ENCODE measurements at places on chromosomes 12 and 14.

GRCh38 chr12:124289634-124290600 is 5.0 kb upstream of the RFLNA start:
- no peak for DNase-seq

DNA sequence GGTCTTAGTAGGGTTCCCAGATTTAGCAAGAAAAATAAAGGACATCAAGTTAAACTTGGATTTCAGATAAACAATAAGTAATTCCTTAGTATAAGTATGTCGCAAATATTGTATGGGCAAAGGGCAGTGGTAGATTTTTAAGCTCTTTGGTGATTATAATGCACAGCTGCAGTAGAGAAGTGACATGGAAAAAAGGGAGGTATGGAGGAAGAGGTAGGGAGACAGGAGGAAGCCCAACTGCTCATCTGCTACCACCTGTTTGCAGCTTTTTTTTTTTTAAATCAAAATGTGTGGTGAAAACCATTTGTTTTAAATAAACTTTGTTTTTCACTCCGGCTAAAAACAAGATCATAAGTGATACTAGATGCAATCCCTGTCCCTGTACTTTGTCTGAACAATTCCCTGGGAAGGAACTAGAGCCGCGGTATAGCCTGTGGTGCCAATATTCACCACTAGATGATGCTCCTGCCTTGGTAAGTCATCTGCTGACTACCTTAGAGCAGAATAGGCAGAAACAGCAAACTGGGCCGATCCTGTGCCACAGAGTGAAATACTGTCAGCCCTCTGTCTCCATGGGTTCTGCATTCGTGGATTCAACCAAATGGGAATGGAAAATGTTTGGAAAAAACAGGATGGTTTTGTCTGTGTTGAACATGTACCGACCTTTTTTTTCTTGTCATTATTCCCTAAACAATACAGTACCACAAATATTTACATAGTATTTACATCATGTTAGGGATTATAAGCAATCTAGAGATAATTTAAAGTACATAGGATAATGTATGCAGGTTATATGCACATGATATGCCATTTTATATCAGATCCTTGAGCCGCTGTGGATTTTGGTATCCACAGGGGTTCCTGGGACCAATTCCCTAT is 62.4 kb upstream of the PLBD1 start:
- peak; percentile 53 for DNase-seq

- DNase-seq, result no peak
Measured at GRCh38 chr14:72946491-72946890, 20.2 kb downstream of the DCAF4 start.

DNA sequence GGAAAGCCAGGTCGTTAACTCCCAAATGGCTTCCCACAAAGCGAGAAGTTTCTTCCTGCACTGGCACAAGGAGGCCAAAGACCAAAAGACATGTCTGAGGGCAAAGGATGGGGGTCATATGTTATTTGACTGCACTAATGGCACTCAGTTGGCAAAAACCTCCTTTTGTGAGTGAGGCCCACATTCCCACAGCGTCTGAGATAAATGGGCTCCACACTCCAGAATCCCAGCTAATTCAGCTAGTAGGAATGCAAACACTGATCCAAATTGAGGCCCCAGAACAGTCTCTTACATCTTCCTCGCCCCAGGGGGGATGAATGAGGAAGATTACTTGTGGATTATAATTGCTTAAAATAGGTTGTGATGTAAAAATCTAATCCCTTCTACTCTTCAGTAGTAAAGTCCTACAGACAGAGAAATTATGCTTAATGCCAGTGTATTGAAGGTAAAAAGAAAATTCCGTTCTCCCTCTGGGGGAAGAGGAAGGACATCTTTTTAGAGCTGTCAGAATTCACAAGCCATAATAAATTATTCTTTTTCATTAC is 86.4 kb upstream of the PIWIL1 start:
- DNase-seq, result no peak

DNA sequence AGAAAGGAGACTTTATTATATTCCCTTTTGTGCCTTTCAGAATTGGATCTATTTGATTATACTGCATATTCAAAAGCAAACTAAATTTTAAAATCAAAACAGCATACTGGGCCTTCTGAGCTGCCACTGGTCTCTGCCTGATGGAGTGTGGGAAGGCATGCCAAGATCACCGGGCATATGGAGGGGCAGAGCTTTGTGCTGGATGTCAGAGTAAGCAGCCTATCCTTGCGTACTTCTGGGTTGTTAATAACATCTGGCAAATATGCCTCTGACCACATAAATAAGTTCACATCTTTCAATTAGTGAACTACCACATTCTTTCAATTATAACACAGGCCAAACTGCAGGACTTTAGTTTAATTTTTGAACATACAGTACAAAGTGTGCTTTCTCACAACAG is 18.3 kb downstream of the MLH3 start:
- no peak for DNase-seq

- no peak for DNase-seq
Measured at GRCh38 chr14:29290441-29290840, 523.9 kb downstream of the FOXG1 start.

GRCh38 chr12:42217656-42218055 is 20.4 kb downstream of the YAF2 start:
- DNase-seq, result no peak

DNA sequence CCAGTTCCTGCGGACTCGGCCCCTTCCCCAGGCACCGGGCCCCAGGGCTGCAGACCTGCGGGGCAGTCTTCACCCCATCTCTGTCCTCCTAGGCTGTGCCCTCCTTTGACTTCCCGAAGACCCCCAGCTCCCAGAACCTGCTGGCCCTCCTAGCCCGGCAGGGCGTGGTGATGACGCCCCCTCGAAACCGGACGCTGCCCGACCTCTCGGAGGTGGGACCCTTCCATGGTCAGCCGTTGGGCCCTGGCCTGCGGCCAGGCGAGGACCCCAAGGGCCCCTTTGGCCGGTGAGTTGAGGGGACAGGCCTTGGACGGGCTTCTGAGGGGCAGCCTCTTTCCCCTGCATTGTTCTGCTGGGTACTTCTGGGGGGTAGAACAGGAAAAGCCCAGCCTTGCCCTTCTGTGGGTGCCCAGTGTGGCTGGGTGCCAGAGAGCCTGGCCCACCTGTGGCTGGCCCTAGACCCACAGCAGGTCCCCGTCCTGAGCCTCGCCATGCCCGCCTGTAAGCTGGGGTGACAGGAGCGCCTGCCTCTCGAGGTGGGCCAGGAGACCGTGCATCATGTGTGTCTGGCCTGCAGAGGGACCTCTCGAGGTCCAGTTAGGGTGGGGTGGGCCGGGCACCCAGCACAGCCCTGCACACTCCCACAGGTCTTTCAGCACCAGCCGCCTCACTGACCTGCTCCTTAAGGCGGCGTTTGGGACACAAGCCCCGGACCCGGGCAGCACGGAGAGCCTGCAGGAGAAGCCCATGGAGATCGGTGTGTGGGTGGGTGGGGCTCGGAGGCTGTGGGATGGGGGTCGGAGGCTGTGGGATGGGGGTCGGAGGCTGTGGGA is 12.6 kb upstream of the PUS1 start:
- DNase-seq, result no peak

DNA sequence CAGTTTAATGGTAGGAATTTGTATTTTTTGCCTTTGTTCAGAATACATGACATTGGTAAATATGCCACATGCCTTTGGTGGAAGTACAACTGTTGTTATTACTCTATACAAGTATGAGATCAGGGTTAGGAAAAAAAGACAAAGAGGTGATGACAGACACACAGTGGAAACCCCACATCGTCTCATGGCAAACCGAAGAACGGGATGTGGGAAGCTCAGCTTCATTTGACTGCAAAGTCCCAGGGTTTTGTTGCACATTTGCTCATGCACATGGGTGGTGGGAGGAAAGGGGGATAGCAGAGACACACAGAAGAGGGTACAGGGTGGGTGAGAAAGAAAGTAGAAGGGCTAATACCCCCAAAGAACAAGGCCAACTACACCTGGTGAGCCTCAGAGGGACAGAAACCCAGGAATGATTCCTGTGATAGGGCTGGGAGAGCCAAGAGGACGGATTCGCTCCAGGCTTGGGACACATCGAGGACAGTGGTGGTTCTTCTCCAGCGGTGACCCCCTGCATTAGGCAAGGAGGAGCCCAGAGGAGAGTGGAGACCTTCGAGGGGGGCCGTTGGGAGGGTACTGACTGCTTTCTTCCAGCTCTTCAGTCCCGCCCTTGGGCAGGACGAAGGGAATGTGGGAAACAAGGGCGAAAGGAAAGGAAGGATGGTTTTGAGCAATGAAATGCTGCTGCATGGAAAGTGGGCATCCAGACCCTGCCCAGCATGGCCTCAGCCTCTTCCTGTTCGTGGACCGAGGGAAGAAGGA is 8.1 kb downstream of the VAMP1 start:
- no peak for DNase-seq

DNA sequence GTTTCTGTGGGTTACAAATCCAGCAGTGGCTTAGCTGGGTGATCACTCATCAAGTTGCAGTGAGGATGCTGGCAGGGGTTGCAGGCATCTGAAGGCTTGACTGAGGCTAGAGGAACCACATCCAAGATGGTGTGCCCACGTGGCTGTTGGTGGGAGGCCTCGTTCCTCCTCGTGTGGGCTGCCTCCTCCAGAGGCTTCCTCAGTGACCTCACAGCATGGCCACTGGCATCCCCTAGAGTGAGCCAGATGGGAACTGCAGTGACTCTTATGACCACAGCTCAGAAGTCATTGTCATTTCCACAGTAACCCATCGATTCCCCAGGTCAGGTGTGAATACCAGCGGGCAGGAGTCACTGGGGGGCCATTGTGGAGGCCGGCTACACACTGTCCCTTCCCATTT is 17.8 kb downstream of the AACS start:
- DNase-seq, result no peak

DNA sequence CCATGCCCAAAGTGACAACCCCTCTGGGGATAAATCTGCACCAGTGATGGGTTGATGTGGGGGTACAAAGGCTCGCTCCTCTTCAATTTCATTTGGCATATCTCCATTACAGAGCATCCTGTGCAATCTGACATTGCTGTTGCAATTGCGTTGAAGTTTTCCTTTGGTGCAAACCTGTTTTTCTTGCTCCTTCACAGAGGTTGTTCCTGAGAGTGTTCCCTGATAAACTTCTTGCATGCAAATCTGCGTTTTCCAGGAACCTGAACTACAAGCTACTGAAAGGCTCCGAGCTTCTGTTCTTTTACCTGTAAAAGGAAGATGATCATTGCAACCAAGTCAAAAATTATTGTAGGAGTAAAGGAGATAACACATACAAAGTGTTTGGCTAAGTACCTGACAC is 26.1 kb downstream of the SERPINA11 start:
- no peak for DNase-seq

DNA sequence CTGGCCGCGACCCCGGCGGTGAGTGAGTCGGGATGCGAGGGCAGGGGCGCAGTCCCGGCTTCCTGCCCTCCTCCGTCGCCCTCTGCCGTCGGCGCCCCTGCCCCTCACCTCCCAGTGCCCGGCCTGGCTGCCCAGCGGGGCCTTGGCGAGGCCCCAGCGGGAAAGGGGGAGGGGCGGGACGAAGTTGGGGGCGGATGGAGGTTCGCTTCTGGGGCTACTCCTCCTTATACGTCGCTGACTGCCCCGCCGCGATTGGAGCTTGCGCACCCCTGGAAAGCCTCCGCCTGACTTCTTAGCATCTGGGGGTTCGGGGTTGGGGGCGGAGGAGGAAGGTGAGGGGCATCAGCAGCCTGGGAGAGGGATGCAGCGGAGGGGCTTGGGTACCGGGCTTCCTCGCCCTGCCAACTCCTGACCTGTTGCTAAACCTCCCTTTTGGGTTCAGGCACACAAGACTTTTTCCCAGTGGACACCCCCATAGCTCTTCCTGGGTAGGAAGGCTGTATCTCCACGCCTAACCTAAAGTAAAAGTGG is 406 bp downstream of the TMEM263 start:
- peak; percentile 37 for DNase-seq

DNA sequence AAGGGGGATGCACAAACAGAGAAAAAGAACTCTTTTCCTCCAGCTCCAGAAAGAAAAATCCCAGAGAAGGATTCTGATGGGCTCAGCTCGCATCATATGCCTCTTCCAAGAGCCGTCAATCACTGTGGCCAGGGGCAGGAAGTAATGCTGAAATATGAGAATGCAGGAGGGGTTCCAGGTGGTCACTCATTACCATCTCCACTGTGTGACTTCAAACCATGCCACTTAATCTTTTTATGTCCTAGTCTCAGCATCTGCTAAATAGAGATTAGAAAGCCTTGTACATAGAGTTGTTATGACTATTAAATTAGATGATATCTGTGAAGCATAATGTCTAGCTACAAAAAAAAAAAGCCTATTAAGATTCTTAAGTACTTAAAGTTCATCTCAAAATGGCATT is 65.6 kb upstream of the FICD start:
- no peak for DNase-seq

DNA sequence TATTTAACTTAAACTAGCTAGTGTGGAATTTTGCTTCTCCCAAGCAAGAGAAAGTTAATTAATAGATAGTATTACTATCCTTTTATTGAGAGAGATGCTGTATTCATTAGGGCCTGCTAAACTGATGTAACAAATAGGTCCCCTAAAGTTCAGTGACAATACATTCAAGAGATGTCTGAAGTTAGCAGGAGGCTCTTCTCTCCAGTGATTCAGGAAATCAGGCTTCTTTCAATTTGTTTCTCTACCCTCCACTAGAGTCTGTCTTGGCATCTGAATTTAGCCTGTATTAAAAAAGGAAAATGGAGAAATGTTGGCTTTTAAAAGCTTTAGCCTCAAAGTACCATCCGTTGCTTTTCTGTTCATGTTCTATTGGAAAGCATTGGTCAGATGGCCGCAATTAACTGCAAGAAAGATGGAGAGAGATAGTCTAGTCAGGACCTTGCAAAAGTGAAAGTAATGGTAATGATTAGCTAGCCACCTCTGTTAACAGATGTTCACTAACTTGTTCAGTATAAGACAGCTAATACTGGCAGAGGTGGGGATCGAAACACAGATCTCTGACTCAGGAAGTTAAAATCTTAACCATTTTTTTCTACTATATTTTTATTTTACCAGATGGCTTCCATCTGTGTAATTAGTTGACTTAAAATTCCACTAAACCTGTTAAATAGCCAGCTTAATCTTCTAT is 786.8 kb downstream of the TMTC2 start:
- DNase-seq, result no peak

GRCh38 chr14:104477666-104478380 is 101.7 kb upstream of the C14orf180 start:
- DNase-seq, result no peak

GRCh38 chr14:60482743-60483142 is 3.1 kb downstream of the C14orf39 start:
- no peak for DNase-seq

DNA sequence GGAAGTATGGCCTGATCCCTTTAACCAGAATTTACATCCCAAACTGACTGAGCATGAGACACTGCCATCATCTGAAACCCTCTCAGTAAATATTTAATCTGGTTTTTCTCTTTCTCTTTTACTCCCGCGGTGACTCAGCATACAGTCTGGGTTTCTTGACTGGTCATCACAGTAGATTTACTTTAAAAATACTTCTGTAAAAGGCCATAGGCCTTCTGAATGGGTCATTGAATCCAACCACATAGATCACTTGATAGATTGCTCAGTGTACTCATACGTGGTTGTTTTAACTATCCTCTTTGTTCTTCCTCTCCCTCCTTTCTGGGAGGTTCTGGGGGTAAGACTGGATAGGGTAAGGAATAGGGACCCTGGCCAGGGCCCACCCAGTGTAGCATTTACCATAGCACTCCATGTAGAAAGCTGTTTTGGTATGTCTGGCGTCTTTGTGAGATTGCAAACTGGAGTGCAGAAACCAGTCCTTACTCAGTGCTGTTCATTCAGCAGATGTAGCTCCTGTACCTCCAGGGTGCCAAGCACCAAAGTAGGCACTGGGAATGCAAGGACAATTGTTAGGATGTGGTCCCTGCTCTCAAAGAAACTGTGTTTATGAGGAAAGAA is 165.7 kb downstream of the SRGAP1 start:
- no peak for DNase-seq

- DNase-seq, result peak; percentile 12
Measured at GRCh38 chr12:119036878-119037825, 55.8 kb downstream of the SRRM4 start.

Measured in stimulated activated CD4-positive, alpha-beta T cell treated with anti-CD3 and anti-CD28 coated beads, Interleukin-2, amount 100 ng/mL, for 48 hours (primary cell).